ENCODE measurements at places on chromosomes 11 and 22.

- no peak for DNase-seq
Measured at GRCh38 chr22:19463008-19463407, 15.5 kb upstream of the C22orf39 start.

GRCh38 chr11:44936951-44937543 is 13.6 kb downstream of the TP53I11 start:
- DNase-seq = no peak

- no peak for DNase-seq
Measured at GRCh38 chr11:69654660-69655478, 13.9 kb downstream of the CCND1 start.

- no peak for DNase-seq
Measured at GRCh38 chr11:63504933-63505586, 824 bp upstream of the LGALS12 start.

DNA sequence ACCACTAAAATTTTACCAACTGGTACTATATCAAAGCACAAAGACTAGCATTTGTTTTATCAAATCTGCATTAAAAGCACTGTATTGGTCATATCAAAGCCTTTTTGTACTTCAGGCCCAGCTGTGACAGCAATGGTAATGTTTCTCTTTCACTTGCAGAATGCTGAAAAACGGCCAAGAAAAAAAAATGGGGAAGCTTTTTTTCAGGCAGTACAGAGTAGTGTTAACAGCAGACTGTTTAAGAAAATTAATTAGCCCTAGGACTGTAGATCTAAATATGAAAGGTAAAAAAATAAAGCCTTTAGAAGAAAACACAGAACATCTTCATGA is 33.3 kb downstream of the DENND5A start:
- DNase-seq = peak; percentile 64

- no peak for DNase-seq
Measured at GRCh38 chr11:103877221-103877620, 159.2 kb upstream of the DDI1 start.

DNA sequence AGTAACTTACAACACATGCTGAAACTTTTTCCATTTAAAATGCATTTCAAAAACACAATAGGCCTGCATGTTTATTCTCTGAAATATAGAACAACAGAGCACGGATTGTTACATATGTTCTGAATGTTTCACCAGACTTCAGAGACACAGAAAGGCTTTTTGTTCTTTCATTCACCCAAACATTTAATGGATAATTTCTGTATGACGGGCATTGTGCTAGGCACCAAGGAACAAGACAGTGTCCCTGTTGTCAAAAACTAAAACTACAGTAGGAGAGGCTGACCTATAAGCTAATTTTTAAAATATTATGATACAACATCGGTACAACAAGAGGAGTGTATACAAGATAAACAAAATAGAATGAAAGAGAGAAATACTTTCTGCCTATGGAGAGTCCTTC is 81.9 kb upstream of the TEAD1 start:
- DNase-seq = no peak

GRCh38 chr11:12829131-12829530 is 154.9 kb downstream of the TEAD1 start:
- no peak for DNase-seq

GRCh38 chr11:9973921-9974320 is 310.0 kb downstream of the SWAP70 start:
- no peak for DNase-seq

DNA sequence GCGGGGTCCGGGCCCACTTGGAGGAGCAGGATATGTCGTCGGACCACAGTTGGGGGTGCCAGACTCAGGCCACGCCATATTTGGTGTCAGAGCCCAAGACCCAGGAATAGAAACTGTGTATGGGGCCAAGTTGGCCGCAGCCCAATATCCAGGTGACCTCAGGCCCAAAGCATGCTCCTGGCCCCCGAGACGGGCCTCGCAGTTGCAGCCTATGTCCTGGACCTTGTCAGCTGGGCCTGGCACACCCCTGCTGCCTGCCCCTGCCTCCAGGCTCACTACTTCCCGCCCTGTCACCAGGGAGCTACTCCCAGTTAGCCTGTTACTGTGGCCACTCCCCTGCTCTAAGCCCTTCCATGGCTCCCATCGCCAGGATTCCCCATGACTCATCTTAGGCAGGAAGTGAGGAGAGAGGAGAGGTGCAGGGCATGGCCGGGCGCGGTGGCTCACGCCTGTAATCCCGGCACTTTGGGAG is 23.1 kb downstream of the A4GALT start:
- no peak for DNase-seq

GRCh38 chr22:49392247-49392646 is 435.4 kb downstream of the BRD1 start:
- DNase-seq = no peak

GRCh38 chr11:77080643-77081210 is 14.0 kb downstream of the CAPN5 start:
- DNase-seq = no peak

DNA sequence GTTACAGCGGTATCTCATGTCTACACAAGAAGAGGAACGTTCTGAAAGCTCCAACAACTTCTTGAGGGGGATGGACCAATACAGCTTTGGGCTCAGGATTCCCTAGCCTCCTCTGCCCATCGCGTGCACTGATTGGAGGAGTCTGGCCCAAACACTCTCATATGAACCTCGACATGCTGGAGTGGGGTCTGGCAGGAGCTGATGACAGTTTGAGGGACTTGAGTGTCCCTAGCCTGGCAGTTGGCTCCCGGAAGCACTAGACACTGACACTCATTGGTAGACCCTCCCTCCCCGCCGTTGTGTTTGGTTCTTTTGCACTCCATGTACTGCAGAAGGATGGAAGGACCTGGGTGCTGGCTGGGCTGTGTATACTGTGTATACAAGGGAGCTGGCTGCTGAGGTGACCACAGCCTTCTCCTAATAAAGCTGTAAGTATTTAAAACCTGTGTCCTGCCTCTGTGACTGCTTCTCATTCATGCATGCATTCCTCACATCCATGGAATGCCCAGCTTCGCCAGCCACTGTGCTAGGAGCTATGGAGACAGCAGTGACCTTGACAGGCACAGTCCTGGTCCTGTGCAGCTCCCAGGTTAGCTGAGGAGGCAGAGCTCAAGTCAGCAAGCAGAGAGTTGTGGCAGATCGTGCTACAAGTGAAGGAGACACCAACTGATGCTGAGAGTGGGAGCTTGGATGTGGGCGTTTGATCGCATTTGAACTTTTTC is 27.9 kb downstream of the ADAMTS15 start:
- no peak for DNase-seq

- DNase-seq = no peak
Measured at GRCh38 chr11:31262761-31263160, 106.8 kb downstream of the DCDC1 start.

DNA sequence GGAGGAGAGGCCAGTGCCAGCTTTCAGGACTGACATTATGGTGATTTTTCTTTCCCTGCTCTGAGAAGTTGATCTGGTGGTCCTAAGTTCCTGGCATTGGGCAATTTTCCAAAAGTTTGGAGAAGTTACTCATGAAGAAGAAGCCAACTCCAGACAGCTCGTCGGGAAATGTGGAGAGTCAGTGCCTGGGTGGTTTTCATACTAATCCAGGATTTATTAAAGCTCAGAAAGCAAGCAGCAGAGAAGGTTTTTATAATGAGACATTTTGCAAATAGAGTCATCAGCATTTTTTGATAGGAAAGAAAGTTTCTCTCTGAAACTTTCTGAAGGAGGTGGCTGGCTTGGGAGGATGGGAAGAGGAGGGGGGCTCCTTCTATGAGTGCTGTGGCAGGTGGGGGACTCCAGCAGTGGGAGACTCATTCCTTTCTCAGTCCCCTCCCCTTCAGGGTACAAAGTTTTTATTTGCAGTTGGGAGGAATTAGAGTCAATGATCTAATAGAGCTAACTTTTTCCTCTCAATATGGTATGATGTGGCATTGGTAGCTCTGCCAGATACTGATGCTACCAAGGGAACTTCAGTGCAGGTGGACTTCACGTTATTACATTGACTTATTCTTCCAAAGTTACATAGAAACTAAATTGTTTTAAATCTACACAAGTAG is 55.4 kb downstream of the LIF start:
- DNase-seq = no peak

DNA sequence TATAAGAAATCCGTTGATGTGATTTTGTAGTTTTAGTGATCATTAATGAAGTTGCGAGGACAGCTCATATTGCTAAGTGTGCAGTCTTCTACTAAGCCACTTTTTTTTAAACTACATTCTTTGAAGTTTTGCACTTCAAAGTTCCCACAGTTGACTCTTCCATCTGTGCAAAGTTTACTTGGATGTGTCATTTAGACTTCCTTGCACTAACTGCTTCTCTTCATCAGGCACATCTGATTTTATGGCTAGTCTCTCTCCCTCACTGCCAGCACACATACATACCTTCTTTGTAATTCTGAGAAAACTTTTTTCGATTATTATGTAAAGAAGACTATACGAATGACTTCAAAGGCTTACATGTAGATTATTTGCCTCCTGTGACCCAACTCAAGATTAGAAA is 250.0 kb downstream of the DYNC2H1 start:
- no peak for DNase-seq

Measured in B cell (primary cell).